ENCODE measurements at places on chromosomes 7 and 10. TPM values are rescaled to one million over a fixed set of nuclear protein-coding genes. Genes with fewer than 3 reads are reported as not detected.

Gene CUBN
- total RNA-seq, result 2.0 TPM

Gene BAIAP2L1
- 19.3 TPM for total RNA-seq

Gene EIF4EBP2
- 33.9 TPM for total RNA-seq

Gene SH2D4B
- not detected for total RNA-seq

Gene PROSER2
- 2.1 TPM for total RNA-seq

Gene CLDN3
- not detected for total RNA-seq

Measured in M059J (cell line).